ENCODE measurements at places on chromosomes 4 and X. TPM values are rescaled to one million over a fixed set of nuclear protein-coding genes. Genes with fewer than 3 reads are reported as not detected.
A peak's percentile ranks its signal among the peaks of the same experiment; 100 is the strongest.

INTS6L gene
- 15.4 TPM for total RNA-seq

NHS gene
- total RNA-seq = 3.6 TPM

DNA sequence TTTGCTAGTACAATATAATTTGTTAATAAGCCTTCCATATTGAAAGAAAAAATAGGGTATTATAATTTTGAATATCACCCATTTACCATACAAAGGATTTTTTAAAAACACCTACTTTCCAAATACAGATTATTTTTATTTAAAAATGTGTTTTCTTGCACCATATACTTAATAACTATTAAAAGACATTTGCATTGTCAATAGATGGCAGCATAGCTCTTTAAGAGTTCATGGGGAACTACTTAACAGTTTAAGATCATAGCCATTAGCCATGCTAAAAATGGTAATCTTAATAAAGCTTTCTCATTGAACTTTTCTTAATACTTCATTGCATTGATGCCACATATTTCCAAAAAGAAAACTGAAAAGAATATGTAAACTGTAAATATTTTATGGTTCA is 1995.9 kb downstream of the C4orf33 start:
- DNase-seq = peak; percentile 54

DNA sequence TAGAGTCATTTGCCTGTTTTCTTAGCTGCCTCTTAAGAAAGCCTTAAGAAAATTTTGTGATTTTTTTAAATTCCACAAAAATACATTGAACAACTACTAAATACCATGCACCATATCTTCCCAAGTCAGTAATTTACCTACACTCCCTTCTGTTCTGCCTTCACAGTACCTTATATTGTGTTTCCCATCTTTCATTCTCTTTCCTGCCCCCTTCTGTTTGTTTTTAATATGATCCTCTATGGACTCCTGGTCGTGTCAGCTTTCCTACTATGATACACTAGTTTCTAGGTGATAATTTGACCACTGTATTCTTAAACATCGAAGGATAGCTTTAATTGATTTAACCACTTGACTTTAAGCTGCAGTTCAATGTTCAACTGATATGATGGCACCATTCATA is 297.7 kb upstream of the HAND2 start:
- no peak for DNase-seq

DNA sequence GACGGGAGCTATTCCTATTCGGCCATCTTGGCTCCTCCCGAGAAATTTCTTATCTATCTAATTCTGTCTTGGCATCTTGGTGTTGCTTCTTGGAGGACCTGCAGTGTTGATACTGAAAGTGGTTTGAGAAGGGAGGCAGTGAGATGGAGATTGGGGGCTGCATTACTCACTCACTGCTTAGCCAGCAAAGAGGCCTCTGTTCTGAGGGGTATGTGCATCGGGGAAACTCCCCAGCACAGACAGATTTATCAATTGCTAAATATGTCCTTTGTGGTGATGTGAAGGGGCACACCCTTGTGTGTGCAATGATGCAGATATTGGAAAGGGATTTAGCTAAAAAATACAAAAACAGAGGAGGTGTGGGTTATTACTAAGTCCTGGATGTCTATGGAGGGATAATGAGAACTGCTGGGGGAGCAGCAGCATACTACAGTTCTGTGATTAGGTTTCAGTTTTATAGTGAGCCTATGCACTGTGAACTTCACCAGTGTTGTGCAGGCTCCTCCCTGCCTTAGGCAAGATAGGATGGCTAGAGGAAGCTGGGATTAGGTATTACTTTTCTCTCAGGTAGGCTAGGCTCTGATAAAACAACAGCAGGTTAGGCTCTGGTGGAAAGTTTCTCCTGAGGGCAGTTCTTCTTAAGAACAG is 279.0 kb downstream of the HS3ST1 start:
- DNase-seq = no peak

UGT2B17 gene
- not detected for total RNA-seq

DNA sequence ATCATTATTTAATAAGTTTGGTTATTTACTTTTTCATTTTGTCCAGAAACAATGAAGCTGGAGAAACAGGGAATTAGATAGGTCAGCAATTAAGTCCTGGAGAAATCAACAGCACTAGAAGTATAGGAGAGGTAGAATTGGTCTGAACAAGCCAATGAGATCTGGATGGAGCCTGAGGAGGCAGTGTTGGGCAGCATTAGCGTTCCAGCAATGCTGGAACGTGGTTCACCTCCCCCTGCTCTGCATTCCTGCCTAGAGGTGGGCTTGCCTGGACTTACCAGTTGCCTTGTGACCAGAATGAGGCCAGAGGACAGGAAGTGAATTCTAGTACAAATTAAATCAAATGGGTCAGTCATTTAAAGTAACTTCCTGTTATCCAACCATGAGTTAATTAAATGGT is 4.6 kb downstream of the RASSF6 start:
- DNase-seq = no peak

EMCN gene
- total RNA-seq = 8.7 TPM

DNA sequence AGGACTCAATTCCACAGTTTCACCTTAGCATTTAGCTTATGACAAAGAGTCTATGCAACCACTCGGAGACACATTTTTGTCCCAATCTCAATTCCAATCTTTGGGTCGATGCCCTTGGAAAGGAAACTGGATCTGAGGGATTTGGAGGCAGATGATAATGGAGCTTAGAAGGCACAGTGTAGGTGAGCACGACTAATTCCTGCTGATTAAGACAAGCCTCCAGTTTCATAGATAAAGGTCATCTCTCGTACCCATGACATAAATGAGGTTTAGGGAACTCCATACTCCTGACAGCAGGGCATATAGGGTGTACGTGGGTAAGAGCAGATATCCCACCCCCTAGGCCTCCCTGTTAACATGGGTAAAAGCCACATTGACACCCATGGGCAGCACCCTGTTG is 24.4 kb upstream of the ZNF718 start:
- DNase-seq = no peak

- no peak for DNase-seq
These were observed 100.2 kb upstream of the GRIA3 start for GRCh38 chrX:123083924-123084323.

CLDN34 gene
- total RNA-seq = not detected

- DNase-seq = peak; percentile 78
These were observed 722 bp downstream of the NAAA start for GRCh38 chr4:75939890-75940691.

DNA sequence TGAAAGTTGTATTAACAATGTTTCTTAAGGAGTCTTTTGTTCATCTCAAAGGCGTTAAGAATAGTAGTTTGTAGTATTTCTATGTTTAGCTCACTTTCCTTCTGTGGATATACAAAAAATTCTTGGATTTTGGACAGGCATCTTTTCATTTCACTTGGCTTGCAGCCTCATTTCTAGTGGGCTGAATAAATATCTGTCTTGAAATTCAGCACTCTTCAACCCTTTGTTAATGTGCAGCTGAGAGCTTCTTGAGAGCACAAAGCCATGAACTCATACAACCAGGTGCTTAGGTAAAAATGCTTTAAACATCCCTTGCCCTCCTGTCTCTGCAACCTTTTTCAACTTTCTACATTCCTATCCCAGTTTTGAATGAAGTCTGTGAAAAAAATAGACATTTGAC is 1003.2 kb downstream of the C4orf33 start:
- DNase-seq = no peak

FRG1 gene
- 8.2 TPM for total RNA-seq

KLB gene
- 1.4 TPM for total RNA-seq

- DNase-seq = no peak
These were observed 386.6 kb upstream of the CPEB2 start for GRCh38 chr4:14615671-14616070.
